Colonic mucosa (tissue), 4 donors: ENCODE measurements at places on chromosomes 16 and 17.

DNA sequence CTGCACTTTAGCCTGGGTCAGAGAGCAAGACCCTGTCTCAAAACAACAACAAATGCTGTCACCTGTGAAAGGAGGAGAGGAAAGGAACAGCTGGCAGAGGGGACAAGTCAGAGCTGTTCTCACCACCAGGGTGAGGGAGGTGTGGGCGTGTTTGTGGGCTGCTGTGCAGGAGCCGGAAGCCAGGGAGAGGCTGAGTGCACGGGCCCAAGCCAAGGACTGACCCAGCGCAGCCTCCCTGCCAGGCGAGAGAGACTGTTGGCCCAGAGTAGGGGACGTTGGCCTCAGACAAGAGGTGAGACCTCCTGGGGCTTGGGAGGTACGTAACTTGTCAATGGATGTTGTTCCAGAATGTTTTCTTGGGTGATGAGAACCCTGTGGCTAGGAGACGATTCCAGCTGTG is 10.7 kb downstream of the SPNS2 start:
- H3K4me1 ChIP-seq: no peaks in the 10 kb centered on the region
- H3K4me3 ChIP-seq: no peak overlapping the region
- DNase-seq: no peak
- H3K27me3 ChIP-seq: no peaks in the 10 kb centered on the region
- H3K36me3 ChIP-seq: no peaks in the 10 kb centered on the region
- H3K27ac ChIP-seq: no peak overlapping the region

- no peaks in the 10 kb centered on the region for H3K27me3 ChIP-seq
- no peaks in the 10 kb centered on the region for H3K36me3 ChIP-seq
- no peak for DNase-seq
- H3K27ac ChIP-seq: no peak overlapping the region
Observed at GRCh38 chr17:11991461-11991860, 5.8 kb downstream of the ZNF18 start.

- no peak for DNase-seq
- no peaks in the 10 kb centered on the region for H3K4me1 ChIP-seq
- H3K4me3 ChIP-seq: no peak overlapping the region
Observed at GRCh38 chr17:33816842-33817617, 438.1 kb upstream of the CCL2 start.

GRCh38 chr17:38511150-38512108 is 83.2 kb downstream of the ARHGAP23 start:
- H3K4me1 ChIP-seq: no peaks in the 10 kb centered on the region
- H3K4me3 ChIP-seq: no peak overlapping the region
- peaks cover 22% of the 10 kb centered on the region for H3K27me3 ChIP-seq
- no peaks in the 10 kb centered on the region for H3K36me3 ChIP-seq
- no peak for DNase-seq

DNA sequence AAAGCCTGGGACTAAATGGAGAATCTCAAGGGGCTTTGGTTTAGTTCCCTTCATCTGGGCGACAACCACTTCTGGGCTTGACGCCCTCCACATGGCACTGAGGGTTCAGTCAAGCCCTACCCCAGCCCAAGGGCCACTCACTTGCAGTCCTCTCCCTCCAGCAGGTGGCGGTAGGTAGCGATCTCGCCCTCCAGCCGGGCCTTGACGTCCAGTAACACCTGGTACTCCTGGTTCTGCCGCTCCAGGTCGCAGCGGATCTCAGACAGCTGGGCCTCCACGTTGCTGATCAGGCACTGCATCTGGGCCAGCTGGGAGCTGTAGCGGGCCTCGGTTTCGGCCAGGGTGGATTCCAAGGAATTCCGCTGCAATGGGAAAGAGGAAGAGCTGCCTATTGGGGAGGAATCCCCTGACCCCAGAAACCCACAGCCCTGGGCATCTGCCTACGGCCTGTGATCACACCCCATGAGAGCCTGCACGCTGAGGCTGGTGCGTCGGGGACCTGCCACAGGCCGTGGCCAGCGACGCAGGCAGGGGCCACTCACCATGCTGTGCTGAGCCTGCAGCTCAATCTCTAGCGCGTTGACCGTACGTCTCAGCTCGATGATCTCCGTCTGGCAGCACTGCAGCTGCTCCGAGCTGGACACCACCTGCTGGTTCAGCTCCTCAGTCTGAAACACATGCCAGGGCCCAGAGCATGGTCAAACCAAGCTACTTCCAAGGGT is 2.7 kb downstream of the KRT36 start:
- no peak overlapping the region for H3K27ac ChIP-seq
- H3K27me3 ChIP-seq: no peaks in the 10 kb centered on the region
- DNase-seq: peak; percentile 74
- peaks cover 5% of the 10 kb centered on the region for H3K4me1 ChIP-seq
- H3K4me3 ChIP-seq: no peak overlapping the region

DNA sequence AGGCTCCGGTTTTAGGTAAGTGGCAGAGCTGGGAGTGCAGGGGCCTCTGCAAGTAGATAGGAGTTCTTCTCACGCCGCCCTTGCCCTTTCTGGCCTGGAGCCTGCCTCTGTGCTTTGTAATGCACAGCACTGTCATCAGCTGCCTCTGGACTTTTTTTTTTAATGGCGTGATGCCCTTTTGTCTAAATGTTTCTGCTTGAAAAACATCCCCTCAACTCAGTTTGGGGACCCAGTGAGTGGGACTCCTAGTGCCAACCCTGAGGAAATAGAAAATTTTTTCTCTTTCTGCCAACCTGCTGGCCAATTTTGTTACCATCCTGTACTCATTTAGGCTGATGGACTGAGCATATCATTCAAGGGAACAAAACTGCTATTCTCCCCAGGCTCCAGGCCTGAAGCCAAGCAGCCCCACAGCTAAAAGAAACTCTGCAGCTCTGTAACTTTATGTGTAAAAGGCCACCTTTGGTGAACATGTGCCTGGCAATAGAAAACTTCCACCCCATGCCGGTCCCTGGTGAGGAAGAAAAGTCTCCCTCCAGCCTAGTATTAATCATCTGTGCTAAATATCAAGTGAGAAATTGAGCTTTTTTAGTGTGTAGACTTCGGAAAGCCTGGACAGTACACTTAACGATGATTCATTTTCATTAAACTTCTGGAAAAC is 22.5 kb downstream of the SLC6A2 start:
- no peaks in the 10 kb centered on the region for H3K27me3 ChIP-seq
- no peak for DNase-seq
- no peak overlapping the region for H3K27ac ChIP-seq
- no peaks in the 10 kb centered on the region for H3K4me1 ChIP-seq
- H3K4me3 ChIP-seq: no peak overlapping the region

GRCh38 chr17:60435244-60436167 is 13.2 kb downstream of the CHCT1 start:
- no peak overlapping the region for H3K4me3 ChIP-seq
- H3K27ac ChIP-seq: no peak overlapping the region
- H3K27me3 ChIP-seq: no peaks in the 10 kb centered on the region
- DNase-seq: peak; percentile 75
- H3K36me3 ChIP-seq: no peaks in the 10 kb centered on the region
